ENCODE measurements at places on chromosomes 7 and 10.

DNA sequence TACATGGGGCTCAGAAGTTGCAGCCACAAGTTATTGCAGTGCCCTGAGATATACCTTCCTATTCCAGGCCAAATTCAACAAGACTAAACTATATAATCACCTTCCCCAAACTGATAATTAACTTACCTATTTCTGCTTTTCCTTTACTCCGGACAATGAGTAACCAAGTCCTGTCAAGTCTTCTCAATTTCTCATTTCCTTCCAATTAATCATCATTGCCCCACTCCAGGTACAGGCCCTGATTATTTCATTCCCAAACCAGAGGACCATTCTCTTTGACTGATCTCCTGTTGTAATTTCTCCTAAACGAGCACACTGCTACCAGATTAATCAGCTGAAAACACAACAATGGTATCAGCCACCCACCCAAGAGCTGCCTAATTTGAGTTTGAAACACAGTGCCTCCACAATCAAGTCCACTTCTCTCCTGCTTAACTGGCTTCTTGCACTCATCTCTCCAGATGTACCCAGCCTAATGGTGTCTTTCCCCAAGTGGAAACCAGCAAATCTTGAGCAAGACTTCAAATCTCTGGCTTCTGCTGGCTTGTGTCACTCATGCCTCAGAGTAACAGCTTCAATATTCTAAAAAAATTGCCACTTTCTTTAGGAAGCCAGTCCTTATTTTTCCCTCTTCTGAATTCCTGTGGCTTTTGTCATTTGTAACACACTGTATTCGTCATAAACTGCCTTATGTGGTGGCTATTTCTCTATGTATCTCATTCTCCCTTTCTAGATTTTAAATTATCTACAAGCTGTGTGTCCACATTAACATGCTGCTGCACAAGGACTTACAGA is 89.1 kb downstream of the CDK6 start:
- DNase-seq = no peak

- no peak for DNase-seq
Measured at GRCh38 chr7:154744861-154745258, 258.1 kb downstream of the PAXIP1 start.

- no peak for DNase-seq
Measured at GRCh38 chr10:76301211-76301610, 869.8 kb downstream of the LRMDA start.

GRCh38 chr7:10939237-10939910 is 34.3 kb upstream of the PHF14 start:
- DNase-seq = peak; percentile 10

DNA sequence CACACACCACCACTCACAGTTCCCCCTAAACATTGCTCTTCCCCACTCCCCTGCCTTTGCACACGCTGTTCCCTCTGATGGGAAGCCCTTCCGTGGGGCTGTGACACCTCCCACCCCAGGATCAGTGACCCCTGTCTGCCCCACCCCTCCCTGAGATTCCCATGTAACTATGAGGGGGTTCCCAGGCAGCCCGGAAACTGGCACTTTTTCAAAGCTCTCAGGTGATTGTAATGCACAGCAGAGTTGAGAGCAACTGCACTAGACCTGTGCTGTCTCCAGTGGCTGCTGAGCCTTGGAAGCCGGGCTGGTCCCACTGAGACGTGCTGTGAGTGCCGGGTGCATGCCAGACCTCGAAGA is 29.8 kb downstream of the GPRIN2 start:
- no peak for DNase-seq

DNA sequence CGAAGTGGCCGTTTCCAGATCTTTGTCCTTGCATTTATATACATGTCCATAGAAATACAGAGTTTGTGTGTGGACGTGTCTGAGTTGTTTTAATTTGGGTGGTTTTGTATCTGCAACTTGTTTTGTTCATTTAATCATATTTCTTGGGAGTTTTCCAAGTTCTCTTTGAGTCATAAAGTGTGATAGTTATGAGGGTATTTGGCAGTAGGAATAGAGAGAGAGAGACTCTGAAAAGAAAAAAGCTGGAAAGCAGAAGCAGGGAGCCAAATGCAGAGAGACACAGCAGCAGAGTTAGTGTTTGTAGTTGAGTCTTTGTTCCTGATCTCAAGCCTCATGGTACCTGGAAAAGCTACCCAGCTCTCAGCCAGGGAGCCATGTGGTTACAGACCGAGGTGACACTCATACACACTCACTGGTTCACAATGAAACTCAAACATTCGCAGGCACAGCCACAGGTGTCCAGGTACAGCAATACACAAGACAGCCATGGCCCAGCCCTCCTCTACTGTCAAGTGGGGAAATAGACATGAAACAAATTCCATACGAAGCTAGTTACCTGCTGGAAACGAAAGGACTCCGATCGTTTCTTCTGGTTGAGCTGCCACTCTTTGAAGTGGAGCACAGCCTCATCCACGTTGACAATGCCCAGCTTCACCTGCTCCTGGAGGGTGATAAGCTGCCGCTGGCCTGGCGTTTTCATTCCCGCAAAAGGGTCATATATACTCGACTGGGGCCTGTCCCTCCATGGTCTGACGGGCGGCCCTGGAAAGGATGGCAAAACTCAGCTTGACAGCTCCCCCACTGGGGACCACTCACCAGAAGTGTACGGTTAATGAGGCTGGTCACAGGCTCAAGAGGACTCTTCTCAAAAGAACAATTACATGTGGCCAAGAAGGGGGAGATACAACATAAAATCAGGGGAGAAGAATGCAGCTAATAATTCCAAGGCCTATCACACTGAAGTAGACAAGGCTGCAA is 33.3 kb upstream of the TM9SF3 start:
- DNase-seq = no peak

DNA sequence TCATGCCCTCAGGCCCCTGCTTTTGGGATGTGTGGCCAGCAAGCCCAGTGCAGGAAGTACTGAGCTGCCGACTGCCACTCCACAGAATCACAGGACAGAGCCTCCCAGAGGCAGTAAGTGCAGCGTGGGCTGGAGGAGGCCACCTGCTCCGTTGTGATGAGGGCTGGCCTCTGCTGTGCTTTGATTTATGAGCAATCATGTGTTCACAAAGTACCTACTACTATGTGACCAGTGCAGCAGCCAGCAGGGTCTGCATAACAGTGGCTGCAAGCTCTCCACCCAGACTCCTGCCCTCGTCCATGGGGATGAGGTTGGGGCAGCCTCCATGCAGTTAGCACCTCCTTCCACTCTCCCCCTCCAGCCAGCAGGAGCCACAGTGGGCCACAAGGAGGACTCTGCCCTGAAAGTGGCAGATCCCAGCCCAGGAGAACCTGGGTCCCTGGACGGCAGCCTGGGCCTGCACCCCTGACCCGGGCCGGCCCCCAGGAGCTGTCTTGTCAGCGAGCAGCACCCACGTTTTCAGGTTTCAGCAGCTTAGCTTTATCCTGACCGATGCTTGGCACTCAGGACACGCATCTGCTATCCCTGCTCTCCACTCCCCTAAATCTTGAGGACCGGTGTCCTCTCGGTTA is 37.7 kb upstream of the INSIG1 start:
- DNase-seq = no peak

Data from CD4-positive, alpha-beta T cell treated with Interleukin-17A for 1 hour (primary cell).